ENCODE measurements at places on chromosomes 2 and 18.
A peak's percentile ranks its signal among the peaks of the same experiment; 100 is the strongest.

DNA sequence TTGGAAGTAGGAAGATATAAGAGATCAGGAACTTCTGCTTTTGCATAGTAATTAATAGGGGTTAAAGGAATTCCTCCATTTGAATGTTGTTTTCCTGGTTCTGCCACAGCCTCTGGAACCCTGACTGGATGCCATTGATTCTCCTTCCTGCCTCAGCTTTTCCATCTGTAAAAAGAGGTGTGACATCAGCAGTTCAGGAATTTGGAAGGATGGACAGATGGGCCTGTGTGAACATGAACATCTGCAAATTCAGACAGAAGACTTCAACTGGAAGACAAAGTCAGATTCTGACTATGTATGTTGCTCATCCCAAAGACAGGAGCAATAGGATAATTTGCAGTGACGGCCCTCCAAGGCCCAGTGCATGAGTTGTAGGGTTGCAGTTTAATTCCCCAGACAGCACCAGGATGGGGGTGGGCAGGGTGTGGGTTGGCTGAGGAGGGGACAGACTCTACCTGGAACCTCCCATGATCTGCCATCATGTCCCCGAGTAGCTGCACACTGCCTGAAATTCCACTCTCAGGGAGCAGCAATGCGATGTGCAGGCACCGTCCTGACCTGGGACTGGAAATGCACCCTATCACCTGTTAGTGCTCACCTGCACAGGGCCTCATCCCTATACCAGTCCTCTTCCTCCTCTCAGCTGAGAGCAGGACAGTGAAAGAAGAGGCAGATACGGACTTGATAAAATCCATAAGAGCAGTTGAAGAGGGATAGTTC lies 98.9 kb upstream of the EPAS1 start:
- DNase-seq: no peak

- DNase-seq: no peak
Measured at GRCh38 chr2:144084114-144084661, 435.7 kb downstream of the ZEB2 start.

GRCh38 chr18:76318607-76319006 lies 176.4 kb downstream of the ZNF516 start:
- DNase-seq: no peak

DNA sequence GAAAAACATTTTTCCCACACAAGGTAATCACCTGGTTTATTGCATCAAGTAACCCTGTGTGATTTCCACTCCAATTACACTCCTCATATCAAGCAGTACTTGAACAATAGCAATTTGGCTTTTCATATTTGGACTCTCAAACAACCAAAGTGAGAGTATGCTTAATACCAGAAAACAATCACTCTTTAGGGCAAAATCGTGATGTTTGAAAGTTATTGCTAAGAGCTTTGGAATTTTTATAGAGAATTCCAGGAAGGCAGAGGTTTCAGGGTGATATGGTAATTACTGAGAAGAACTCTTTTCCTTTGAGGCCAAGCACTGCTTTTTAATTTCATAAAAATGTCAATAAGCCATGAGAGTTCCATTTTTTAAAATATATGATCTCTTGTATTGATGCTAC lies 779.5 kb upstream of the LRRTM1 start:
- no peak for DNase-seq

DNA sequence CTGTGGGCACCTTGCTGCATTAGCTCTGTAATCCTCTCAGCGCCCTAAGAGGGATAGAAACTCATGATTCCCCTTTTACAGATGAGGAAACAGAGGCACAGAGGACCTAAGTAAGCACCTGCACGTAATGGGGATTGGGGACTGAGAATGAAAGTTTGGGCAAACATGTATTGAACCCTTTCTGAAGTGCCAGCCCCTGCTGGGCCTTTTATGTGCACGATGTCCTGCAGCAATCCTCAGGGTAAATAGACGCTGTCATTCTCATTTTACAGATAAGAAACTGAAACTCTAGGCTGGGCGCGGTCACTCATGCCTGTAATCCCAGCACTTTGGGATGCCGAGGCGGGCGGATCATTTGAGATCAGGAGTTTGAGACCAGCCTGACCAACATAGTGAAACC lies 117.4 kb downstream of the STPG4 start:
- no peak for DNase-seq

- no peak for DNase-seq
Measured at GRCh38 chr2:45134726-45135125, 125.5 kb upstream of the SIX2 start.

DNA sequence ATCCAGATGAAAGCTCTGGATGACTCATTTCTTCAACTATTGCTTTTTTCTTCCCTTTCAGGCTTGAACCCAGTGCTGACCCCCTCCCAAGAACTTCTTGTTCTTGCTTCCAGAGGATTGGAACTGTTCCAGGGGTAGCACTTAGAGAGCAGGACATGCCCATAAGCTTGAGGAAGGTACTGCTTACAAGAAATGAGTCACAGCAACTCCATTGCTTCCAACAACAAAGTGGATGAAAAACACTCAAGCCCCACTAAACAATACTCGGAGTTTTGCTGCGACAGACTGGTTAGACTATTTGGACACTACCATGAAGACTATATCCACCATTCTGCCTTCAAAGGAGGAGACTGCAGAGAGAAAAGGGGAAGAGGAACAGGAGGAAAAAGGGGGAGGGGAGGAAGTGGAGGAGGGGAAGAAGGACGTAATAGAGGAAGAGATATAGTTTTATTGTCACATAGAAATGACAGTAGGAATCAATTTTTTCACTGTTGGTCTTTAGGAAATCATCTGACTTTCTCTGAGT lies 1.6 kb upstream of the EPC2 start:
- no peak for DNase-seq

- DNase-seq: no peak
Measured at GRCh38 chr2:170492010-170492409, 223.1 kb upstream of the SP5 start.

- no peak for DNase-seq
Measured at GRCh38 chr2:234025466-234025865, 25.0 kb upstream of the SPP2 start.

- no peak for DNase-seq
Measured at GRCh38 chr2:44186810-44187209, 18.1 kb downstream of the PPM1B start.

DNA sequence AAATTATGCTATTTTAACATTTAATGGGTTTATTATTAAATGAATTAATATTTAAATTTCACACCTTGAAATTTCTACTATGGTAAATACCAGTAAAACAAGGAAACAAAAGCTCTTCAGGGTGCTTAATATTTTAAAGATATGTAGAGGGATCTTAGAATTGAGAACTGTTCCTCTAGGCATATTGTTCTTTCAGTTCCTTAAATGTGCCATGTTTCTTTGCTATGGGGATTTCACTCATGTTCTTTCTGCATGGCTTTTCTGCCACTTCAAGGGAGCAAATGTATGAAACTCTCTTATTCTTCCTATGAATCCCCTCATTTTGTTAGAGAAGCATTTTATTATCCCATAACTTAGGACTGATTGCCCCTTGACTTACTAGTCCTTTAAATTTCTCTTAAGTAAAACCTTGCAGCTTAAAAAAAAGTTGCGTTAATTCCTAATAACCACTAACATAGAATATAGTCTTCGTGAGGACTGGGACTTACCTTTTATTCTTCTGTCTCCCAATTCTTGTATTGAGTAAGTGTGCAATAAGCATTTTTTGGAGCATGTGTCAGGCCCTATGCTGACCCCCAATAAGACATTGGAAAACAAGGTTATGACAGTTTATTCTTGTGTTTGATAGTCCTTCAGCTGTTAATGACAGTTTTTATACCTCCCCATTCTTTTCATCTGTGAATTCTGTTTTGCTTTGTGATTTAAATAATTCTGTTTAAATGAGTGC lies 95.7 kb downstream of the BIRC6 start:
- no peak for DNase-seq

- no peak for DNase-seq
Measured at GRCh38 chr18:63017977-63018376, 301.6 kb downstream of the BCL2 start.

GRCh38 chr2:226440127-226440918 lies 359.3 kb downstream of the IRS1 start:
- no peak for DNase-seq

DNA sequence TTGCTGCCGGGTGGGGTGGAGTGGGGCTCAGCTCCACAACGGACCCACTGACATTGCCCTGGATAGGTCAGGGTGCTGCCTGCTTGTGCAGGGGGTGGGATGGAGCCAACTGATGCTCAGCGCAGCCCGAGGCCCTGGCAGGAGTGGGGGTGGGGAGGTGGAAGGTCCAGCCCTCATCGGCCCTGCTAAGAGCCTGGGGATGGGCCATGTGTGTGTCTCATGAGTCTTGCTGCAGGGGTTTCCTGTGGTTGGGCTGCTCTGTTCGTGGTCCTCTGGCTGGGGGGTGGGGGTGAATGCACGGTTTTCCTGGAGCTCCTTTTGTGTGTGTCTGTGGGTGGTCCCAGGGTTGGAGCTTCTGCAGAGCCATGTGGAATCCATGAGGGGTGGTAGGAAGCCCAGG lies 39.4 kb upstream of the GALR1 start:
- no peak for DNase-seq

- no peak for DNase-seq
Measured at GRCh38 chr18:6917072-6917471, 187.6 kb downstream of the ARHGAP28 start.

GRCh38 chr2:95231723-95232122 lies 24.4 kb downstream of the ZNF892 start:
- DNase-seq: no peak

DNA sequence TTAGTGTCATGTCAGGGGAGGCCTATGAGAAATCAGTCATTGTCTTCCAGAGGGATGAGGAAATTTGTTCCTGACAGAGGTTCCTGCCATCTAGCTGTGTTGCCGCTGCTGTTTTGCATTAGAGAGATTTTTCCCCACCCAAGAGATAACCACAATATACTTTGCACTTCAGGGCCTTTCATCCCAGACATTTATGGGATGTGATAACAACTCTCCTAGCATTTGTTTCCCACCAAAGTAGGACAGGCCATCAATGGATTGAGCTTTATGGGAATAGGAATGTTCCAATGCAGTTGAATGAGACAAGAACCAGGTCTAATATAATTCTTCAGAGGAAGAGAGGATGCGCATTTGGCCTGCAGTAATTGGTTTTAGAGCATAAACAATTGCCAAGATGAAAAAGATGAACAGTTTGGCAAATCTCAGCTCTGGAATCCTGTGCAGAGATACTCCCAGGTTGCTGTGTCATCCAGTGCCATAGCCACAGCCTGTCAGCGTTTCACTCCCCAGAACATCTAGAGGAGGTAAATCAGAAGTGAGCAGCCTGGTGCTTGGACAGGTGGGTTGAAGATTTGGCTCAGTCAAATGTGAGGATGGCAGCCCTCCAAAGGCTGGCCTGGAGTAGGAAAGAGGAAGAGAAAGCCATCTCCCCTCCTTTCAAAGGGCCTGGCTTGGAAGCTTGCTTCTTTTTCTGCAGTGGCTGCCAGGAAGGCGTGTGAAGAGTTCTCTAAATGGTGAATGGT lies 93.7 kb upstream of the SETBP1 start:
- no peak for DNase-seq

- no peak for DNase-seq
Measured at GRCh38 chr2:186523791-186524190, 37.7 kb downstream of the ZC3H15 start.

DNA sequence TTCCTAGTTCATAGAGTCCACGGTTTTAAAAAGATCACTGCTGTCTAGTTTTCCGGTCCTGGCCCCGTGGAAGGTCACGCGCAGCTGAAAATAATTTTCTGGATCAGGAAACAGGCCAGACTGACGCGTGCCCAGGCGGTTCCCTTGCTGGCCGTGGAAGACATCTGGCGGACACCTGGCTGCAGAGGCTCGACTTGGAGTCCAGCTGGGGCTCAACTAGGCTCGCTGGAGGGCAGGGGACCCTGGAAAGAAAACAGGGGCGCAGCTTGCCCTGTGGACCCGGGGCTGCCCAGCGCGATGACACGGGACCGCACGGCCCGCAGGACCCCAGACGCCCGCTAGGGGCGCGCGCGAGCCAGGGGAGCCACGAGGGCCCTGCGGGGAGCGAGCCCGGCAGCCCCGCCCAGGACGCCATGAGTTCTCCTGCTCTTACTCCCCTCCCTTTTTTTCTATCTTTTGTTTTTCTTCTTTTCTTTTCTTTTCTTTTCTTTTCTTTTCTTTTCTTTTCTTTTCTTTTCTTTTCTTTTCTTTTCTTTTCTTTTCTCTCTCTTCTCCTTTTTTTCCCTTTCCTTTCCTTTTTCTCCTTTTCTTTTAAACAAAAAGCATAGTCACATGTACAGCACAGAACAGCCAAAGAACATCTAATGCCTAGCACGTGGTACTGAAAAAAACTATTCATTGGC lies 43.2 kb upstream of the UBE2F start:
- peak; percentile 62 for DNase-seq

- no peak for DNase-seq
Measured at GRCh38 chr2:22901471-22902179, 483.4 kb upstream of the KLHL29 start.

DNA sequence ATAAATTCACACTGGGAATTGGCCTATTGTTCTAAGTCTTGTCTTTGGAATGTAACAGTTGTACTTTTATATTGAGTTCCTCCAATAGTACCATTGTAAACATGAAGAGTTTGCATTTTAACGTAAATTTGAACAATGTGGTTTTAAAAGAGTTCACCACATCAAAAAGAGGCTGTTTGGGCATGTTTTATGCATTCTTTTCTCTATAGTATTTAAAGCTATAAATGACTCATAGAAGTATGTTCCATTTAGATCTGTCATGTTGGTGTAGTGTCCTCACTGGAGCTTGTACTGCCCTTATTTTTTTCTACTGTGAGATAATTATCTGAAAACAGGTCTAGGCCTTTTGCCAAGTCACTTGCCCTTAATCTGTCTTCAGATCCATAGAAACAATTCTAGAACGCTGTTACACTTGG lies 141.9 kb downstream of the RHBDD1 start:
- DNase-seq: no peak

DNA sequence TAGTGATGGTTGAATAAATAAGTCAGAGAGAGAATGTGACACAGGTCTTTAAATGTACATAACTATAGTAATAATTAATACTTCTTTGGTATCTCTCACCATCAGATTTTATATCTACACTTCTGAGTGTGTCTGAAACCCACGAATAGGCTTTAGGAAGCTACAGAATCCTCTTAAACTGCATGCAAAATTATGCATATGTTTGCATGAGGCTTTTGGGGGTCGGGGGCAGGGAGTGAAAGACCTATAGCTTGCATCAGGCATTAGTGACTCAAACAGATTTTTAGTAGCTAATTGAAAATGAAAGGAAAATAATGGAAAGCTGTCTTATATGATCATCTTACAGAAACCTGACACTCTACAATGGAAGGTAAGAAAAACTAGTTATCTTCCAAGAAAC lies 14.9 kb downstream of the LRPPRC start:
- DNase-seq: no peak

All from stimulated activated CD4-positive, alpha-beta T cell treated with anti-CD3 and anti-CD28 coated beads, TNF-alpha, amount 100 ng/mL, for 4 hours (primary cell).